Bronchial epithelial cell (primary cell): ENCODE measurements at places on chromosomes 11 and 22.

DNA sequence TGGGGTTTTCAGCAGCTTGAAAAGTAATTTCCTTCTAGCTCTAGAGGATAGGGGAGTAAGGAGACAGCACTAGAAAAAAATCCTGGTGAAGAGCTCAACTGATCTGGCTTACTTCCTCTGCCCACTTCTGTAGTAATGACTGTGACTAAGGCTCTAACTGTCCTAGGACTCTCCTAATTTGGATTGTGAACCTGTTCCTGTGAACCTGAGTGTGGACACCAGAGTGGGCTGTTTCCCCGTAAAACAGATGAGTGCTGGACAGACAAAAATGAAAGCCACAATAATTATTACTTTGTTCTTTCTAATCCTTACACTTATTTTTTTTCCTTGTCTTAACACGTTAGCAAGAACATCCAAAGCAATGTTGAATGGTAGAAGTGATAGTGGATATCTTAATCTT lies 154.1 kb downstream of the AASDHPPT start:
- DNase-seq: no peak

DNA sequence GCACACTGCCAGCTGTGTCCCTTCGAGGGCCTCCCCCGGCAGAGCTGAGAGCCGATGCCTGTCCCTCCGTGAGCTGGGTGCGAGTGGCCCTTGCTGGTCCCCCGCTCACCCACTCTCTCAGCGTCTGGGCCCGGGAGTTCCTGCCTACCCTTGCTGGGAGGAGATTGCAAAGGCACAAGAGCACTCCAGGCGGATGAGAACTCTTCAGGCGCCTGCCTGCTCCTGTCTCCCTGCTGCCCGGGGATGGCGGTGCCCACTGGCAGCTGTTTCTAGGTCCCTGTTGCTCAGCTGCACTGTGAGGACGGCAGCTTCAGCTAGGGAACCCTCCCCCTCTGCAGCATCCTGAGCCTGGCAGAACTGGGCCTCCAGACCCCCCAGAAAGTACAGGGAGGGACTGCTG lies 61.1 kb downstream of the FLRT1 start:
- DNase-seq: no peak

DNA sequence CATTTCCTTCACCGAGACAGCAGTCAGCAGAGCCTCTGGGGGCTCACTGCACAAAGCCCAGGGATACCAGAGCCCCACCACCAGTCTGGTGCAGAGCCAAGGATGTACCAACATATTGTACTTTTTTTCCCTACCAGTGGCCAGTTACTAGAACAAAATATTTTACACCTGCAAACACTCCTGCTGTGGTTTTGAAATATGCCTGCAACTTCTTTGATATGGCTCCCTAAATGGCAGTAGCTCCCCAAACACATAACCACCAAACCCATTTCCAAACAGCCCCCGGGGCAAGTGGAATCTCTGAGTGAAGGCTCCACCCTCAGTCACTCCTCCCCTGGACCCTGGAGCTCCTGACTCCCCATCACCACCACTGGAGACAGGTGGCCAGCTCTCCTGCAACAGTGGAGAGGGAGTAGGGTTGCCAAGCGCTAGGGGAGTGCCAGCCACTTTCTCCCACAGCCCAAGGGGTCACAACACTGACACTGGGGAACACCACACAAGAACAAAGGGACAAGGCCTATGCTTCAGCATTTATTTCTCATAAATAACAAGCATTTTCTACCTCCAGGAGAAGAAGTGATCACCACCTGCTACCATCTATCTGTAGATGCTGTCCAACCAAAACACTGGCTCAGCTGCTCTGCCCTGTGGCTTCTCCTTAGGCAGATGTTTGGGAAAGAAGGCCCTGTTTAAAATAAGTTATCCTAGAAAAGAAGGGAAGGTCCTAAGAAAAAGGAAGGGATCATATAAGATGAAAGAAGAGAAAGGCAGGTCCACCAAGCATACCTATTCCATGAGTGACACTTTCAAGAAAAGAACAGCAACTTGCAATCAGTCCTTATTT lies 15.1 kb downstream of the DGCR2 start:
- DNase-seq: no peak

- peak; percentile 36 for DNase-seq
Observed at GRCh38 chr11:114036147-114036811, 23.2 kb upstream of the ZBTB16 start.

- no peak for DNase-seq
Observed at GRCh38 chr22:41908411-41909309, 6.2 kb downstream of the SHISA8 start.

GRCh38 chr11:77175869-77176539 lies 48.0 kb downstream of the MYO7A start:
- no peak for DNase-seq

- DNase-seq: no peak
Observed at GRCh38 chr11:29786092-29786491, 230.7 kb downstream of the KCNA4 start.
